ENCODE measurements at places on chromosomes 1 and 21. TPM values are rescaled to one million over a fixed set of nuclear protein-coding genes. Genes with fewer than 3 reads are reported as not detected.

The VHLL gene
- total RNA-seq = 0.28 TPM

The FCRL1 gene
- total RNA-seq = not detected

- H3K4me3 ChIP-seq = no peak overlapping the region
- peaks cover 2% of the 10 kb centered on the region for H3K4me1 ChIP-seq
- peaks cover 47% of the 10 kb centered on the region for H3K27me3 ChIP-seq
- no peaks in the 10 kb centered on the region for H3K36me3 ChIP-seq
- no peak for DNase-seq
- no peak overlapping the region for H3K27ac ChIP-seq
These were observed 34.1 kb downstream of the DDX20 start for GRCh38 chr1:111789666-111790316.

DNA sequence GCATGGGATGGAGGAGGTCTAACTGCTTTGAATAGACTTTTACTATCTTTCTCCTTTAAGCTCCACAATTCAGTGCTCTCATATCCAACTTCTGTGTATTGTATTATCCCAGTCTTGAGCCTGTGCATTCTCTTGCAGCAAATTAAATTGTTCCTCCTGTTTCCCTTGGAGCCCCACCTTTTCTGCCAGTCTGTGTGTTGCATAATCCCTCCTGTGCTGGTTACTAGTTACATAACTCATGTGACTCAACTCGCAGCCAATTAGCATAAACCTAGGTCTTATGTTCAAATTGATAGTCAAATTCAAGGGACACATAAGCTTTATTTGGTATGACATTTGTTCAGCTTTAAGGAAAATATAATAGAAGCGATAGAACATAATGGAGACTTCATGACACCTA is 1863.5 kb downstream of the MRPL39 start:
- H3K36me3 ChIP-seq = no peaks in the 10 kb centered on the region
- no peak for DNase-seq
- H3K27ac ChIP-seq = no peak overlapping the region
- no peak overlapping the region for H3K4me3 ChIP-seq

DNA sequence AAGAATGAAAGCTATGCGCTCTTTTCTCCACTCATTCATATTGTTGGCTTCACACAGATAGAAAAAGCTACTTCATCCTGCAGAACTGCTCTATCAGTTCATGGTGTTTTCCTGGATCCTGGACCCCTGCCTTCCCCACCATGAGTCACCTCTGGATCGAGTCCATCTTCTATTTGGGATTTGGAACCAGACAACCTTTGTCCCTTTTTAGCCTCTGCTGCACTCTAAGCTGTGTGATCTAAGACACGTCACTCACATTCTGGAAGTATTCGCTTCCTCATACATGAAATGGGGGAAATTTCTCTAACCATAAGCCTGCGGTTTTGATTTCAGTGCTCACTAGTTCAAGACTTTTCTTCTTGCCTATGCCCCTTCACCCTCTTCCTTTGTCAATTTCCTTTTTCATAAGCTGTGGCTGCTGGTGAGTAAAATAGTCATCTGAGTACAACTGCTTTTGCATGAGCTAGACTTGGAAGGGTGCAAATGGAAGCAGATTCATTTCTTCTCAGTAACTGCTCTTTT is 14.1 kb upstream of the DEGS1 start:
- no peaks in the 10 kb centered on the region for H3K36me3 ChIP-seq
- H3K27ac ChIP-seq = peak overlapping the region; percentile 9
- DNase-seq = peak; percentile 91
- no peaks in the 10 kb centered on the region for H3K27me3 ChIP-seq
- no peaks in the 10 kb centered on the region for H3K4me1 ChIP-seq

The STUM gene
- total RNA-seq = not detected

The PLPP3 gene
- total RNA-seq = 46.4 TPM

- peak; percentile 44 for DNase-seq
- peaks cover 9% of the 10 kb centered on the region for H3K4me1 ChIP-seq
- H3K36me3 ChIP-seq = no peaks in the 10 kb centered on the region
- peaks cover 2% of the 10 kb centered on the region for H3K27me3 ChIP-seq
- no peak overlapping the region for H3K27ac ChIP-seq
- no peak overlapping the region for H3K4me3 ChIP-seq
These were observed 107.2 kb downstream of the EDEM3 start for GRCh38 chr1:184647471-184647870.

DNA sequence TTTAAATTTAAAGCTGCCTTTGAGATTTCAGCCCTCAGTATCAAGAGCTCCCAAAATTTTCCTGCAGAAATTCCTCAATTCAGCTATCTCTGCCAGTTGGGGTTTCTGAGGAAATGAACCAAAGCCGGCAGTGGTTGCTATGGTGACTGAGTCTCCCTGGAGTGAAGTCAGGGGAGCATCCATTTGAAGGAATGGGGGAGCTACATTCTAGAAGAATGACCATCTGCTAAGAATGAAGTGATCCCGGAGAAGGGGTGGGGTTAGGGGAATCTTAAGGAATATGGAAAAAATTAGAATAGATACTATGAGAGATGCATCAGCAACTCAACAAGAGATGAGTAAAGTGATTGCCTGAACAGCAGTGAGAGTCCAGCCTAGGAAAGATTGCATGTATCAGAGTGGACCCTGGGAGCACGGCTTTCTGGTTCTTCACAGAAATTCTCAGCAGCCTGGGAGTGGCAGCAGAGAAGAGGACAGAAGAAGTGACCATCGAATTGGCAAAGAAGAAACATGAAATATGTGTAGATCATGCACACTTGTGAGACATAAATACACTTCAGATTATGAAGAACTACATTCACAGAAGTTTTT is 94.7 kb downstream of the CHD1L start:
- no peaks in the 10 kb centered on the region for H3K27me3 ChIP-seq
- no peak for DNase-seq
- no peak overlapping the region for H3K27ac ChIP-seq
- no peaks in the 10 kb centered on the region for H3K4me1 ChIP-seq
- no peak overlapping the region for H3K4me3 ChIP-seq

DNA sequence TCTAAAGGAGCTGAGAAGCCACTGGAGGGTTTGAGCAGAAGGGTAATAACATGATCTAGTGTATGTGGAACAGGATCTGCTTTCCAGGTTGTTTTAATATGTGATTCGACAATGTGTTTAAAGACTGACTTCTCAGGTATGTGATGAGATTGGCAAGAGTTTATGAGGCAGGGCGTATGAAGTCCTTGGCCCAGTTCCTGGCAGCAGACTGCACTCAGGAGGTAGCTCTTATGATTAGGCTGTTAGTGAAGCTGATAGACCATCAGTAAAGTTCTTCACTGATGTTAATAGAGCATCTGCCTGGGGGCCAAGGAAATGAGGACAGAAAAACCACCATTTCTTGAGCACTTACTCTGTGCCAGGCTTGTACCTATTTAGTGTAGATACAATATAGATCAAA is 41.9 kb upstream of the SERBP1 start:
- no peak overlapping the region for H3K27ac ChIP-seq
- no peaks in the 10 kb centered on the region for H3K36me3 ChIP-seq
- no peak overlapping the region for H3K4me3 ChIP-seq
- peaks cover 11% of the 10 kb centered on the region for H3K27me3 ChIP-seq
- no peak for DNase-seq
